ENCODE measurements at places on chromosomes 7 and 10.

DNA sequence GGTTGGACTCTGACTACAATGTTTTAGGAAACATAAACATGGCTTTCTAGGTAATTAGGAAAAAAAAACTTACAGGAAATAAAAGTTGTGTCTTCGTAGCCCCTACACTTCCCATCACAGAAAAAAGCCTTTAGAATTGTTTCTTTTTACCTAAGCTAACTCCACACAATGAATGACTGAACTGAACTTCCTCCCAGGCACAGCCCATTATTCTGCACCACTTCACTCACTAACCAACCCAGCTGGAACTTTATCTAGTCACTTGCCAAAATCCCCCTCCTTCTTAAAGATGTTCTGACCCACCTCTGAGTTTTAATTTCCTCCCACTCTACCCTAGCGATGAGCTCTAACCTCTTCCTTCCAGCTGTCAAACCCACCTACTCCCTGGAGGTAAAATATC is 91.7 kb upstream of the MEOX2 start:
- DNase-seq = no peak

DNA sequence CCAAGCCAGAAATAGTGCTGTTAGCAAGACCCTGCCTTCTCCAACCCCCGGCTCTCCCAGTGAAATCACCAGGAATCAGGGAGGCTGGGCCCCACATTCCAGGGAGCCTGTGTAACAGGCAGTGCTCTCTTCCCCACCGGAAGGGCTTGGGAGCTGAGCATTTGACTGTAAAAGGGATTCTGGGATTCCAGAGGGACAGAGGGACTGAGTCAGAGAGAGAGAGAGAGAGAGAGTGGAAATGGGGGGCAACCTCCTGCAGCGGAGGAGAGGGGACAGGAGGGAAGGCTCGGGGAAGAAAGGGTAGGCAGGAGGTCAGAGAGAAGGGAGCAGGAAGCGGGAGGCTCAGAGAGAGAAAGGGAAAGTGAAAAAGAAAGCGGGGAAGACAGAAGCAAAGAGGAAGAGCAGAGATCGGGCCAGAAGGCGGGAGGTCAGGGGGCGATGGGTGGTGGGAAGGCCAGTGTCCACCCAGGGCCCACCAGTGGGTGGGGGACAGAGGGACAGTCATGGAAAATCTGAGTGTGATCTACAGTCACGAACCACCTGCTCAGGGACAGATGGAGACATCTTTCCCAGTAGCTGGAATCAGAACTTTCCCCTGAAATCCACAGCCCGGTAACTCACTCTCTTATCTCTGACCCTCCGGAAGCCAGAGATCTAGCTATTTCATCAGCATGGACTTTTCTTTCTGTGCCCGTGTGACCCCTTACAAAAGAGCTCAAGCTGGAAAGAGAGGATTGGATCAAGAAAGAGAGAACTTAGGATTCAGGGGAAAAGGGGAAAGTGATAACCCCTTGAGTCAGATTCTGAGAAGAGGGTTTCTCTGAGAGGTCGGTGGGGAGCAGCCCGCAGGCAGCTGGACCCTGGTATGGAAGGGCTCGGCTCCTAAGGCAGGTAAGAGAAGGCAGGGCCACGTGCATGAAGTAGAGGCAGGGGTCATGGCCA is 4.6 kb upstream of the SERPINE1 start:
- DNase-seq = no peak

- DNase-seq = peak; percentile 36
Measured at GRCh38 chr7:33719059-33719581, 186.2 kb upstream of the BMPER start.

DNA sequence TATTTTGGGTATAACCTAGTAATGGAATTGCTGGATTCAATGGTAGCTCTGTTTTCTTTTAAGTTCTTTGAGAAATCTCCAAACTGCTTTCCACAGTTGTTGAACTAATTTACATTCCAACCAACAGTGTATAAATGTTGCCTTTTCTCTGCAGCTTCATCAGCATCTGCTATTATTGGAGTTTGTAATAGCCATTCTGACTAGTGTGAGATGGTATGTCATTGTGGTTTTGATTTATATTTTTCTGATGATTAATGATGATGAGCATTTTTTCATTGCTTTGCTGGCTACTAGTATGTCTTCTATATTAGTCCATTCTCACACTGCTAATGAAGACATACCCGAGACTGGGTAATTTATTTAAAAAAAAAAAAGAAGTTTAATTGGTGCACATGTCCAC is 248.6 kb upstream of the MAGI2 start:
- DNase-seq = no peak

- DNase-seq = no peak
Measured at GRCh38 chr10:112424651-112425050, 22.1 kb downstream of the ZDHHC6 start.
